Brain microvascular endothelial cell (primary cell): ENCODE measurements at places on chromosomes 2 and 18.

GRCh38 chr2:236395067-236395466, 130.9 kb upstream of the ASB18 start:
- DNase-seq, result no peak

GRCh38 chr2:234454433-234454832, 42.4 kb downstream of the ARL4C start:
- DNase-seq, result no peak

DNA sequence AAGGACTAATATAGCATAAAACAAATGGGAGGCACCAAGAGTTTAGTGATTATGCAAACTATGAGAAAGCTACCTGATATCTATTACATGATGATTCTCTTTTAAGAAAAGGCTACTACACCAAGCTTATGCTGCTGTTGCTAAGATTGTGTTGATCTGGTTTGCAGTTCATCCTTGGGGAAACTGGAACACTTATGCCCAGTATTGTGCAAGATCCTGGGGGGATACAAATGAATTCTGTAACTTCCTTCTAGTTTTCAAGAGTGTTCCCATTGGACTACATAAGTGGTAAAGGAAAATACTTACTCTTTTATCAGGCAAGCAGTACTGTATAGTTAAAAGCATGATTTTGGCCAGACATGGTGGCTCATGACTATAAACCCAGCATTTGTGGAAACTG, 3.1 kb upstream of the NMI start:
- no peak for DNase-seq

DNA sequence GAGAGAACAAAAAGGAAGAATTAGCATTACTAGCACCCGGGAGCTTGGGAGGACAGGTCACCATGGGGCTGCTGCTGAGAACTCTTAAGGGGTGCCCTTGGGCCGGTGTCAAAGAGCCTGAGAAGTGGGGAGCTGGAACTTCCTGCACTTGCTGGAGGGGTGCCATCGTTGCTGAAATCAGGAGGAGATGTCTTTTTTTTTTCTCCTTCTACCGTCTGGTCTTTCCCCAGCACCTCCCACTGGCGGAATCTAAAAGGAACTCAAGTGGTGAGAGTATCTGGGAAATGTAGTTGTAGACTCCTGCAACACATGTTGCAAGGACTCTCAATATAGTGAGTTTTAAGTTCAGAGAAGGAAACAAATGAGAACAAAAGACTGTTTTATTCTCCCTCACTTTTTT, 6.1 kb upstream of the AMMECR1L start:
- no peak for DNase-seq

DNA sequence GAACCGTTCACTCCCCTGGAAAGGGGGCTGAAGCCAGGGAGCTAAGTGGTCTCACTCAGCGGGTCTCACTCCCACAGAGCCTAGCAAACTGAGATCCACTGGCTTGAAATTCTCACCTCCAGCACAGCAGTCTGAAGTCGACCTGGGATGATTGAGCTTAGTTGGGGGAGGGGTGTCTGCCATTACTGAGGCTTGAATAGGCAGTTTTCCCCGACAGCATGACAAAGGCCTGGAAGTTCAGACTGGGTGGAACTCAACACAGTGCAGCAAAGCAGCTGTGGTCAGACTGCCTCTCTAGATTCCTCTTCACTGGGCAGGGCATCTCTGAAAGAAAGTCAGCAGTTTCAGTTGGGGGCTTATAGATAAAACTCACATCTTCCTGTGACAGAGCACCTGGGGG, 292.5 kb downstream of the NUP35 start:
- DNase-seq, result no peak

GRCh38 chr2:173472112-173472511, 117.4 kb downstream of the CDCA7 start:
- no peak for DNase-seq

GRCh38 chr2:85819811-85820510, 66.2 kb downstream of the ATOH8 start:
- no peak for DNase-seq

- no peak for DNase-seq
These were observed 2.1 kb upstream of the ZBTB14 start for GRCh38 chr18:5297597-5297996.

GRCh38 chr2:177646791-177647190, 254.2 kb downstream of the AGPS start:
- no peak for DNase-seq

DNA sequence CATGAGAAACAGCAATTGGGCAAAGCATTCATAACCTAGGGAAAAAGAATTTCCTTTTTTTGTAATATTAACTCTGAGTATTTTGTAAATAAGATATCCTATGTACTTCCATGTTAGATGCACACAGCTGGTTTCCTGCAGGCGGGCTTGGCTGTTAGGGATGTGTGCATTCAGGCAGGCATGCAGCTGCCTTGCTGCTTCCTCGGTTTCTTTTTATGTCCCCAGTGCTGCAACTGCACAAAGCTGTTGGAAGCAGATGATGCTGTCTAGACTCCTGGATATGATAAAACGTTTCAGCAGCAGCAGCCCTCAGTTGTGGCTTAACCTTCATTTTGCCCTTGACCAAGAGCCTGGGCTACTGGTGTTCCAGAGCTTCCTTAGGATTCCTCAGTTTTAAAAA, 89.4 kb upstream of the EML6 start:
- no peak for DNase-seq
